NCI-H1105 (cell line): ENCODE measurements at places on chromosomes 1 and 21.

DNA sequence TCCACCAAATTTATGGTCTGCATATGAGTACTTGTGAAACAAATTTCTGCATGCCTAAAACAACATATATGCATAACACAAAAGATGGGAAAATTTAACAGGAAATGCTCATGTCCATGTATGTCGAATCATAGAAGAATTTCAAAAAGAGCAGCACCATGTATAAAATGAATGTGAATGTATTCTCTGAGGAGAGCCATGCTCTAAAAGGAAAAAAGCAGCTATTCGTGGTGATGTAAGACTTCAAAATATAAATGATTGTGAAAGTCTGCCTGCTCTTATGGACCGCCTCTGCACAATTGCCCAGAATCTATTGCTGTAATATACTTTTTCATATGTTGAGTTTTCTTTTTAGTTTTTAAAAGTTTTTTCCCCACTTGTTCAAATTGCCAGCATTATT is 66.8 kb downstream of the EPB41 start:
- no peak for DNase-seq

DNA sequence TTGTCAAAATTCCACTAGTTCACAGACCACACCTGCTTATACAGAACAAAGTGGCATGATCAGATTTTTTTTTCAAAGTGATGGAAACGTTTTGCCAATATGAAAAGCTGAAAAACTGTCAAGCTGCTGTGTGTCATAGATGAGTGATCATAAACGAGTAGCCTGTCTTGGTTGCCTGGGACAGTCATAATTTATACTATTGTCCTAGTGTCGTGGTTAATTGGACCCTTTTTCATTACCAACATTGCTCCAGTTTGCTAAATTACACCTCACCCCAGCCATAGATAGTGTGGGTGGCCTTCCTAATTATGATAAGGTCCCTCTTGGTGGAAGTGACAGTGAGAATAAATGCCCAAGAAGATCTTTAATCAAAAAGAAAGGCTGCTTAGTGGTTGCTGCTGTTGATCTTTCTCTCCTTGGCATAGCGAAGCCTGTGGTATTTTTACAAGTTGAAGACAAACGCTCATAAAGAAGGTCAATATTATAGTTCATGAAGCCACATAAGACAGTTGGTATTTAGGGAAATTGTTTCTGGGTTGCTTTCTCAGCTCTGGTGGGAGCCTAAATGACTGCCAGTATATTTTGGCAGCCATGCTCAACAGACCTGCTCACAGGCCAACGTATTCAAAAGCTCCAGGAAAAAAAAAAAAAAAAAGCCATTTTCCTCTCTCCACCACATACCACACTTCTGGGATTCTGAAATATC is 478.1 kb downstream of the PLA2G4A start:
- no peak for DNase-seq

GRCh38 chr1:184424157-184424556 is 37.3 kb downstream of the C1orf21 start:
- DNase-seq = no peak

DNA sequence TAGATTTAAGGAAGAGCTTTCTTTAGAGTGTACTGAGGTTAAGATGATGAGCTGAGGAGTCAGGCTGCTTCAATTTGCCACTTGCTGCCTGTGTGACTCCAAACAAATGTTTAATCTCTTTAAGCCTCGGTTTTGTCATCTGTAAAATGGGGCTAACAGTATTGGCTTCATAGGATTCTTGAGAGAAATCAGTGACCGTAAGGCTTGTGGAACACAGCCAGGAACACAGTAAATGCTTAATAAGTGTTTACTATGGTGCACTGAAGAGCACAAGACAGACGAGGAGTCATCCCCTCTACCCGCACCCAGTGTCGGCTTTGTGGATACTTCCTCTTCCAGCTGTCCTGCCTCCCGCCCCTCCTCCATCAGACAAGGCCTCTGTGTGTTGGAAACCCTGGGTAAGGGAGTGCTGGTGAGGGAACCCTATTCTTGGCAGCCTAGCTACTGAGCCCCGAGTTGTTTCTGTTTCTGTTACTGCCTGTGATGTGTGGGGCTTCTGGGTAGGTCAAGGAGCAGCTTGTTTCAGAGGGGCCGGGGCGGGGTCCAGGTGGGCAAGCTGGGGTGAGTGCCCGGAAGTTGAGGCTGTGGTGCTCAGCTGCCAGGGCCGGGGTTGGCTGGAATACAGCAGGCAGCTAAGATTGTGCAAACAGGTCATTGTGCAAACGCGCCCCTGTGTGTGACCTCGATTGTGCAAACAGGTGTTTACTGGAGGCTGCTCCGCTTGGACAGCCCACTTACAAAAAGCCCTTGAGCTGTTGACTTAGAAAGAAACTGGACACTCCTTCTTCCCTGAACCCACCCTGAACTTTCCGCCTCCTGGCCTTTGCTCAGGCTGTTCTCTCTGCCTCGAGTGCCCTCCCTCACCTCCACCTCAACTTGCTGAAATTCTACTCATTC is 4.0 kb upstream of the CSF3R start:
- no peak for DNase-seq

DNA sequence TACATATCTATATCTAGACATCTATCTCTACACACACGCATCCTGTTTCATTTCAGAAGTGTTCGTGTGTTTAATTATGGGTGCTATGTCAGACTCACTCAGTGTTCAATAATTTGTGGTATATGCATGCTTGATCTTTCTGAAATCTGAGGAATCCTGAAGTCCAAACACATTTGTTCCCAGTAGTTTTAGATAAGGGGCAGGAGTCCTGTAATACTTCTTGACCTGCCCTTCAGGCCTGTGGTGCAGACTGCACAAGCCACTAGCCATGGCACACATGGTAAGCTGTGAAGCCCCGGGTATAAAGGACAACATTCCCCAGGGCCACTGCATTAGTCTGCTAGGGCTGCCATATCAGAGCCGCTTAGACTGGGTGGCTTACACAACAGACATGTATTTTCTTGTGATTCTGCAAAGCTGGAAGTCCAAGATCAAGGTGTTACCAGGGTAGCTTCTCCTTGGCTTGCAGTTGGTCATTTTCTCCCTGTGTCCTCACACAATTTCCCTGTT is 267.2 kb downstream of the RHOU start:
- DNase-seq = no peak

DNA sequence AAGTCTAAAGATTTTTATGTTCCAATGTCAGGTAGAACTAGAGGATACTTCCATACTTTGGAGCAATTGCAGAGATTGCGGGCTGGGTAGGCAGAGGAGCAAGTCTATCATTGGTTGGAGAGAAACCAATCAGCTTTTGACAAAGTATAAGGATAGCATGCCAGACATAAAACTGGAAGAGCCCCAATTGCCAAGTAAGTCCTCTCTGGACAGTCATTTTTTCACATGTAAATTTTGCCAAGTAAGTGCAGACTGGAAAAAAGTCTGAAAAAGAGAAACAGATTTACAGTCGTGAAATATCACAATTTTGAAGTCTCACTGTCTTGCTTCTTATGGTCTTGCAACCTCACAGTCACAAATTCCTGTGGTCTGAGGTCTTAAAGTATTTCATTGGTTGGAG is 131.4 kb upstream of the C21orf91 start:
- DNase-seq = no peak

DNA sequence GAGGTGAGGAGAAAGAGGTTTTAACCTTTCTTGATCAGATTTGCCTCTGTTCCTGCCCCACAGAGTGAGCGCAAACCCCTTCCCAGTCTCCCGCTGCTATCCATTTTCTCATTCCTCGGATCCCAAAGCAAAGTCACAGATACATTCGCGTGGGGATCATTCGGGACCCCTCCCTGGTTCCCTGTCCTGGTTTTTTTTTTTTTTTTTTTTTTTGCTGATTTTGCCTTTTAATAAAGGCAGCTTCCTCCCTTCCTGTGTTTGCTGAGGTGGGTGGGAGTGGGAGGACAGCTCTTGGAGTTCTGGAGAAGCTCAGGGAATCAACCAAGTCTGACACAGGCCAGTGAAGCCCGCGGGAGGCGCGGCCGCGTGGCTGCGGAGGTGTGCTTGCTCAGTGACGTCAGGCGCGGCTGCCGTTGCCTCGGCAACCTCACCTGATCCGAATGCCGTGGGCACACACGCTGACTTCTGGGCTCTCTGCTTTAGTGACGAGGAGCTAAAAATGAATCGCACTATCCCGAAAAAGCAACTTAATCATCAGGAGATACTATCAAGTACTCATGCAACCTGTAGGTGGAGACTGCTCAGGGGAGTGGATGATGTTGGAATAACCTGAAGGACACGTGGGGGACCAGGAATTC is 106.4 kb downstream of the TBX19 start:
- peak; percentile 65 for DNase-seq

- no peak for DNase-seq
Observed at GRCh38 chr1:217921126-217921904, 290.2 kb downstream of the SPATA17 start.

DNA sequence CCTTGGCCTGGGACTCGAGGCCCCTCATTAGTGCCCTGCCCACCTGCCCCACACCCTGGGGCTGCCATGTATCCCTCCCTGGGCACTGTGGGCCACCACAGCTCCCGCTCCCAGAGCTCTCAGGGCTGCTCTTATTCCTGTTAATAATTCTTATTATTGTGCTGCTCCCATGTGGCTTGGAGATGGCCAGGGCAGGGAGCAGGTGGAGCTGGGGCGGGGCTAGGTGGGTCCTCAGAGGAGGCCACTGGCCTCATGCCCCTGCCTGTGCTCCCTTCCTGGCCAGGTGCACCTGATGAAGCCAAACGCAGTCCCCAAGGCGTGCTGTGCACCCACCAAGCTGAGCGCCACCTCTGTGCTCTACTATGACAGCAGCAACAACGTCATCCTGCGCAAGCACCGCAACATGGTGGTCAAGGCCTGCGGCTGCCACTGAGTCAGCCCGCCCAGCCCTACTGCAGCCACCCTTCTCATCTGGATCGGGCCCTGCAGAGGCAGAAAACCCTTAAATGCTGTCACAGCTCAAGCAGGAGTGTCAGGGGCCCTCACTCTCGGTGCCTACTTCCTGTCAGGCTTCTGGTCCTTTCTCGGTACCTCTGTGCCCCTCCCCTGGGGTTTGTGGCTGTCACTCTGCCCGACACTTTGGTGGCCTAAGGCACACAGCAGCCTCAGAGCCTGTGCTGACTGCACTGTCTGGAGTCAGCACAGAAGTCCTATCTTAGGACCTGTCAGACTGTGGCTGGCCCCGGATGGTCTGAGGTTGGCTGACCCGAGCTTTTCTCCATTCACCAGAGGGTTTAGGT is 34.1 kb downstream of the BMP8A start:
- DNase-seq = no peak

- DNase-seq = no peak
Observed at GRCh38 chr1:56477164-56478111, 101.9 kb downstream of the PLPP3 start.

GRCh38 chr1:168554603-168555483 is 11.0 kb upstream of the XCL2 start:
- no peak for DNase-seq

- no peak for DNase-seq
Observed at GRCh38 chr1:30132602-30133286, 590.6 kb downstream of the MATN1 start.

DNA sequence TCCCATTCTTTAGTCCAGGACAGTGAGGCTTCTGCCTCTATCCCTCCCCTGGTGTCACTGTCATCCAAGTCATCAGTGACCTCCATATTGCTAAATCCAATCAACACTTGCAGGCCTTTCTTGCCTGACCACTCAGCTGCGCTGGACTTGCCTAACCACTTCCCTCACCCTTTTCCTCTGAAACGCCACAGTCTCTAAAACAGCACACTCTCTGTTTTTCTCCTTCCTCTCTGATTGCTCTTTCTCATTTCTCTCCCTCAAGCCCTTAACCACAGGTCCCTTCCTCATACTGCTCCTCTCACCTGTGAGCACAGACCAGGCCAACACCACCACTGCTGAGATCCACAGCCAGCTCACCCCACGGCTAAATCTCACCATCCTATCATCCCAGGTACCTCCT is 17.5 kb downstream of the TAL1 start:
- DNase-seq = no peak

GRCh38 chr1:151581921-151582320 is 29.9 kb upstream of the SNX27 start:
- no peak for DNase-seq

DNA sequence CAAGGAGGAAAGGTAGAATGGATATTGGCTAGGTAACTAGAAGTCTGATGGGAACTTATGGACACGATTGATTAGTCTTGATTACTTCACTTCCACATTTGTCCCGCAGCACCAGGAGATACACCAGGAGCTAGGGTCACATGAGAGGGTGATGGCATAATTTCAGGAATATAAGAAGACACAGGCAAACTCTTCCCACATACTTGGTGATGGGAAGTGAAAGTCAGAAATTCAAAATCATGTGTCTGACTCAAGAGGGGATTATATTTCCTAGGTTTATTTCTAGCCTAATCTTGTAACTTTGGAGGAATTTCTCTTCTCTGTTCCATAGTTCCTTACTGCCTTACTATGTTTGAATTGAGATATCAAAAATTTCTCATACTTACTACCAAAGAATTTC is 185.0 kb downstream of the PBX1 start:
- no peak for DNase-seq

GRCh38 chr1:22518379-22518778 is 44.9 kb upstream of the EPHA8 start:
- peak; percentile 10 for DNase-seq

- no peak for DNase-seq
Observed at GRCh38 chr1:234608911-234609690, 877 bp downstream of the IRF2BP2 start.

DNA sequence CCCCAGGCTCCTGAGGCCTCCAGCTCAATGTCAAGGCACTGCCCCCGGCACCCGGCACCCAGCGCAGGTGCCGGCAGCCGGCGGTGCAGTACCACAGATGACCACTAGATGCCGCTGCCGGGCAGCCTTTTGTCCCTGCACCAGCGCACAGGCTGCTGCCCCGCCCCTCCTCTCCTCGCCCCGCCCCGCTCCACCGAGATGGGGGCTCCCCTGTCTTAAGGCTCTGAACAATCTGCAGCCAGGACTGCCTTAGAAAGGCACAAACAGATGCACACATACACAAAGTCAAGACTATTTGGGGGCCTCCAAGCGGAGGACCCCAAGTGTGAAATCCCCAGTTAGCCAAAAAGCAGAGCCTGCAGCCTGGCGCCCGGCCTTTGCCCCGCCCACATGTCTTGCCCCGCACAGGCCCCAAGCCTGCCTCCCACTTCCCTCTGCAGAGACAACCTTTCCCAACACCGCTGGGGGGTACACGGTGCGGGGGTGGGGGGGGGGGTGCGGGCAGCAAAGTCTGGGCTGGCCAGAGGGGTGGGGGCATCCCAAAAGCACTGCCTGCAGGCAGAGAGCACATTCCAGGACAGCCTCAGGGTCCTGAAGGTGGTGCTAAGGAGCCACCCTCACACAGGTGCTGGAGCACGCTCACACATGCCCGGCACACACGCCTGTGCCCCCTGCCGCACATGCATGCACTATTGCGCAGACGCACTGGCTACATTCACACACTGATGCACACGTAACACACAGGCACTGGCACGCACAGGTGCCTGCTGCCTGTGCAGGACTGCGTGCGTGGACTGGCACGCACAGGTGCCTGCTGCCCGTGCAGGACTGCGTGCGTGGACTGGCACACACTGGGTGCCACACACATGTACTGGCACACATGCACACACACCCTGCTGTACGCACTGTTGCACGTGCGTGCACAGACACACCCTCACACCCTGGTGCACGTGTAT is 37.1 kb downstream of the ARHGEF16 start:
- peak; percentile 53 for DNase-seq
